ENCODE measurements at places on chromosomes 7 and 10.

DNA sequence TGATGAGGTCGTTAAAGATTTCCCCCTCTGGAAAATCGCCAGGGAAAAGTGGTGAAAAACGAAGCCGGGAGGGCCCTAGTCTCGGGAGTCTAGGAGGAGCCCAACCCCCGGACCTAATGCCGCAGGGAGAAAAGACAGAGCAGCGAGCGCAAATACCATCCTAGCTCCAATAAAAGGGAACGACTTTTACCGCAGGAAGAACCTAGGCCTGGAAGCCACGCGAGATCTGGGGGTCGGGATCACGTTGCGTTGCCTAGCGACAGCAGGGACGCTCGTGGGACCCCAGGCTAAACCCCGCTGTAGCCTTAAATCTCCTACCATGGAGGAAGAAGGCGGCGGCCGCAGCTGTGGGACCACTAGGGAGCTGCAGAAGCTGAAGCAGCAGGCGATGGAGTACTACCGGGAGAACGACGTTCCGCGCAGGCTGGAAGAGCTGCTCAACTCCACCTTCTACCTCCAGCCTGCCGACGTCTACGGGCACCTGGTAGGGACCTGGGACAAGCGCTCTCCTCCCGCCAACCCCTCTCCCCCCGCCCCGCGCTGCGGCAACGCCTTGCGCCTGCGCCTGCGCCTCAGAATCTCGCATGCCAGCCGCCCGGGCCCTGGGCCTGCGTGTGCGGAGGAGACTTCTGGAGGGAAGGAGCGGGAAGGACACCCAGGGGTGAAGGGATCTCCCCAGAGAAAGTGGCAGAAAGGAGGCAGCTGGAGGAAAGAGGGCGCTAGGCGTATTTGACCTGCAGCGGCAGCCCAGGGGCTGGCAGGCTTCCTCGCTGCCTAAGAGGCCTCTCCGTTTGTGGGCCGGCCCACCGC is at the start of gene ENO4:
Gene ENO4, plus strand, starts transcription at position 252 of the 810 bp plus-strand sequence. Its CDS starts 68 bp downstream, at position 320.
- peak; percentile 3 for DNase-seq

DNA sequence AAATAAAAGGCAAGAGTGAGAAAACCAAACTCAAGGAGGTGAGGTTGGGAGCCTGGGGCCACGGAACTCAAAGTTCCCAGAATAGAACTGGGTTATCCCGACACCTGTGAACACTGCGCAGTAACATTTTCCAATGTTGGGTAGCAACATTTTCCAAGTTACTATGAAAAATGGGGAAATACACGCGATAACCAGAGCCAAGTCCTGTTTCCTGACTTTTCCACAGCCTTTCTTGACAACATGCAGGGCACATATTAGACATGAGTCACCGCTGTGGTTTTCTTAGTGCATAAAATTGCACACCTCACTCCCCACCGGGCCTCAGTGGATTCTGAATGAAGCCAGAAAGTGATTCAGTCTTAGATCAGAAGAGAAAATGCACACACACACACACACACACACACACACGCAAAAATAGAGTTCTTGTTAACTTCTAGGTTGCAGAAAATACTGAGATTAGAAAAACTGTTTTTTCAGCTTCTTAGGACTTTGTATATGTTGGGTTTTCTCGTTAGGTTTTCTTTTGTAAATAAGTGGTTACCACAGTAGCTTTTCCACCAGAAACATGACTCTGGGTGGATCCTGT is 70.0 kb downstream of the CAMK1D start:
- peak; percentile 54 for DNase-seq

GRCh38 chr10:32951111-32951510 is 6.9 kb downstream of the ITGB1 start:
- no peak for DNase-seq

GRCh38 chr7:109259151-109259550 is 689.5 kb downstream of the DNAJB9 start:
- DNase-seq = no peak

DNA sequence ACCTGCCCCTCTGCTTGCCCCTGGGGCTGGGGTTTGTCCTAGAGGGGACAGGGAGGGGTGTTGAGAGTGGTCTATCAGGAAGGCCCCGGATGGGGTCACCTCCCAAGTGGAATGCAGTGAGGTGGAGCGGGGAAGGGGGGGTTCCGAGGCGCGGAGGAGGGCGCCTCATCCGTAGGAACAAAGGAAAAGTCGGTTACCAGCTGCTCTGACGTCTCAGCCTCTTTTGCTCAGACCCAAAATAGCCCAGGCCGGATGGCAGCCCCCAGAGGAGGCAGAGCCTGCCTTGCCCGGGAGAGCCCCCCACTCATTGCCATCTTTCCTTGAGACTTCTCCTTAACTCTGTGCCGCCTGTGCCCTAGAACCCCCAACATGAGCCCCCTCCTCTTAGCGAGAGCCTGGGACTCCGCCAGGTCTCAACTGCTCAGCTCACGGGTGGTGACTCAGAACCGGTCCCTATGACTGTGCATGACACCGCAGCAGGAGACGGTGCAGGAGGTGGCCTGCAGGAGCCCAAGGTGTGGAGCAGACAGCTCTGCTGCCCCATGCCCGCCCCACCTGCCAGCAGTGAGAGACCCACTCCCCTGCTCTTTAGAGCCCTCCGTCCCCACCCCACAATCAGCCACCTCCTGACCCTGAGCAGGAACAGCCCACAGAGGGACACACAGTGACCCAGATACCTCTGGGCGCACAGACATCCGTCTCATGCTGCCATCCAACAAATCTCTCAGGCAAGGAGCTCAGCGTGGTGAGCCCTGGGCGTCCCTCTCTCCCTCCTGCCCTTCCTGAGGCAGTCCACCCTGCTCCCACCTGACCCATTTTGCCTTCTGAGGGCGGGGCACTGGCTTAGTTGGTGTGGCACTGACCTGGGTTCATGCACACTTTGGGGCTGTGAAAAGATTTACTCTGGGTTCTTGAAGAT is 13.1 kb downstream of the STX1A start:
- DNase-seq = no peak

DNA sequence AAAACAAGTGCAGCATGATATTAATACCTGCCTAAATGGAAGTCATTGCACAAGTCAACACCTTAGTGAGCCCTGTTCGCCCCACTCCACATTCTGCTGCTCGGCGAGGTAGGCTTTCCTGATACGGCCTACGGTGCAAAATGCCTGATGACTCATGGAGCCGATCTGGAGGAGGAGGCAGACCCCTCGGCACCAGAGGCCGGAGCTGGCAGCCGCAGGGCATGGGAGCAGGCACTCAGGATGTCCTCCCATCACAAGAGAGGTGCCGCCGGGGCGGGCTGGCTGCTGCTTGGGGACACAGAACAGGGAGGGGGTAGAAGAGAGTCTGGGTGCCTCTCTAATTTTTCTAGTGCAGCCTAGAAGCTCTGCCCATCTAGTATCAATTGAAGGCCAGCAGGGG is 418.5 kb upstream of the MGMT start:
- no peak for DNase-seq

DNA sequence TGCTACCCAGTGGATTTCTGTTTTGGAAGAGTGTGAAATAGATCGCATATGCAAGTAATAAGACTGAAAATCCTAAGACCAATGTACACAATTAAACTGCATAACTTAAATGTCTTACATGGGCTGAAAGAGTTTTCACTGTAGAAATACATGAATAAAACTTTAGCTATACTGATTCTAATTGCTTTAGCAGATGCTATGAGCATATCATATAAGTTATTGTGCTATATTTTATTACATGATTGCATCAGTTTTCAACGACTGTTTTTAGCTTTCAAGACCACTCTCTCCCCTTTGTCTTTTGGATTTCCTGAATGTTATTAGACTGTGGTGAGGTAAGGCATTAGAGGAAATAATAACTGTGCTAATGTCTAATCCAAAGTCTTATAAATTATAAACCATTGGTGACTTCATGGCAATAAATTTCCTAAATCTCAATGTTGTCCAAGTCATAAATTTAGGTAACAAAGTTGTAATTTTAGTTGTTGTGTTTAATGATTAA is 124.5 kb downstream of the SEMA3A start:
- no peak for DNase-seq

DNA sequence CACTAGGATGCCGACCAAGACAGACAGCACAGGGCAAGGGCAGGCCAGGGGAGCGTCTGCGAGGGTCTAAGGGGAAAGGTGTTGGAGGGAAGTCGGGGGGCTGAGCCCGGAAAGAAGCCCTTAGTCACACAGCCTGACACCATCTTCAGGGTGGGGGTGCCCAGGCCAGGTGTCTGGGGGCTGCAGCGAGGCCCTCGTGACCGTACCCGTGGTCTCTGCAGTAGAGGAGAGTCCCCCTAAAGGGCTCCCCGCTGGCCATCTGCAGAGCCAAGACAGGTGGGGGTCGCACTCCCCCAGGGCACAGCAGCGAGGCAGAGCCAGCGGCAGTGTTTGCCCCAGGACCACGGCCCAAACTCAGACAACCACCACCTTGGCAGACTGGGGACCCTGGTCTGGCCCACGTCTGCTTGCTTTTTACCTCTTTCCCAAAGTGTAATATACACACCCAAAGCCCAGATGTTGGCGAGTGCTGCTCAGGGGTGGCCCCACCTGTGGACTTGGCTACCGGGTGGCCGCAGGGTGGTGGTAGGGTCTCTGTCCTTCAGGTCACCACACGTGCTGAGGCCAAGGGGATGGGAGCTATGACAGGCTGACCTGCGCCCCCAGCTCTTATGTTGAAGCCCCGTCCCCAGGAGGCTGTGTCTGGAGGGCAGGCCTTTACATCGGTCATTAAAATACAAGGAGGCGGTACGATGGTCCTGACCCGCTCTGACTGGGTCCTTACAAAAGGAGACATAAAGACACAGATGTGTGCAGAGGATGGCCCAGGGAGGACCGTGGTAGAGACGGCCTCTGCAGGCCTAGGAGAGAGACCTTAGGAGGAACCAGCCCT is 107.4 kb downstream of the DNAJB6 start:
- no peak for DNase-seq

GRCh38 chr10:49564461-49565009 is 25.6 kb upstream of the ERCC6 start:
- DNase-seq = no peak

GRCh38 chr10:15486404-15486803 is 115.3 kb upstream of the FAM171A1 start:
- no peak for DNase-seq

- no peak for DNase-seq
Measured at GRCh38 chr7:74178632-74179031, 4.5 kb downstream of the EIF4H start.

DNA sequence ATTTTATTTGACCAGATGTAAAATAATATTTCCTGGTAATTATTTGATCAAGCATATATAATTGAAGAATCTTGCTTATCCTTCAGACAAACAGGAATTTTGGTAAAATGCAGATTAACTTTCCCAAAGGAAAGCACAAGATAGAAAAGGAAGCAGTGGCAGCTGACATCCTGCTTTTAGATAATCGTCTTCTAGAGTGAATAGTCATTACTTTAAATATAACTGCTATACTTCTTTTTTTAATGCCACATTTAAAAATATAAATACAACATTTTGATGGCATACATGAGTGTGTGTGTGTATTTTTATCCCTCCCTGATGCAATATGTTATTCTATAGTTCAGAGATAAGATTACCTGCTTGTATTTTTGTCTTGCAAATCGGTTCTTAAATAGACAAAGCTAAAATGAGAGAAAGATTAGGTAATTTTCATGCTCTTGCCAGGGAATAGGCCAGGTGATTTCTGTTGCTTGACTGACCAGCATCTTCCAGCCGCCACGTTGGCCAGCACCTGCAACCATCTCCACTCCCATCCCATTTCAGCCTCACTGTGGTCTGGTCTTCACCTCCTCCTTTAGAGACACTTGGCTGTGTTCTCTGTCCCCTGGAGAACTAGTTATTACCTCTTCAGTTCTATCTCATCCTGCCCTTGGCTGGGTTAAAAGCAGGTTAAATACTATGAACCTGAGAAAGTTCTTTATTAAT is 58.1 kb downstream of the MDFIC start:
- no peak for DNase-seq

GRCh38 chr10:89219513-89220218 is 12.5 kb upstream of the CH25H start:
- DNase-seq = no peak
